ENCODE measurements at places on chromosomes 11 and 22.

GRCh38 chr11:65973439-65974110, 12.0 kb downstream of the SART1 start:
- DNase-seq, result no peak

- DNase-seq, result no peak
These were observed 9.0 kb upstream of the NNMT start for GRCh38 chr11:114287154-114287553.

DNA sequence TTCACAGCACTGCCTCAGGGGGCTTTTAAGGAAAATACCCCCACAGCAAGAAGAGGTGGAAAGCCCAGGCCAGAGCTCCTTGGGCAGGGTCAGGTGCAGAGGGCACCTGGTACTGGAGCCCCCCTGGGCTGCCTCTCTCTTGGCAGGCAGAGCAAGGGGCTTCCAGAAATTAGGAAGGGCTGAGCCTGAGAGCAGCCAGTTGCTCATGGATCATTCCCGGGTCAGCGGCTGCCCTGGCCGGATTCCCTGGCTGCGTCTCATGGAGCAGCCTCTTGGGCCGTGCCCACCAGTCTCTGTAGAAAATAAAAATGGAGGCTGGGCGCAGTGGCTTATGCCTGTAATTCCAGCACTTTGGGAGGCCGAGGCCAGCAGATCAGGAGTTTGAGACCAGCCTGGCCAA, 10.3 kb upstream of the OMP start:
- no peak for DNase-seq

- DNase-seq, result no peak
These were observed 600.1 kb downstream of the INSC start for GRCh38 chr11:15714641-15715399.

GRCh38 chr11:134330611-134331353, 1.0 kb upstream of the GLB1L2 start:
- no peak for DNase-seq

DNA sequence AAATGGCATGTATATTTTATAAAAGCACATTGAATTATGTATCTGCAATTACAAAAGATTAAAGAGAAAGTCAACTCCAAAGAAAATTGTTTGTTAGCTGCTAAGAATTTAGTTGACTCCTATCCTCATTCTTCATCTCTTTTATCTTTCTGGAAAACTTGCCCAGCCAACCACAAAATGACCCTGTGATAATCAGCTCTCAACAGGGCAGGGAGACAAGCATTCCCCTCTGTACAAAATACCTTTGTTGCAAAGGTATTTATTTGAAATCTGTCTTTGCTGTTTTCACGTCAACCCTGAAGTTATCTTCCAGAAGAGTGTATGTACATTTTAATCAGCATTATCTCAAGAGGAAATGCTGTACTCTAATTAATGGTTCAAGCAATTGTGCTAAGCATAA, 191.1 kb upstream of the DDI1 start:
- DNase-seq, result no peak

Measured in hematopoietic multipotent progenitor cell treated with erythropoietin and hydrocortisone succinate and interleukin-3 and kit ligand, for 8 days (in vitro differentiated cells).